ENCODE measurements at places on chromosomes 5 and 9. TPM values are rescaled to one million over a fixed set of nuclear protein-coding genes. Genes with fewer than 3 reads are reported as not detected.

GRCh38 chr9:28503573-28503972 is 930.3 kb upstream of the C9orf72 start:
- DNase-seq: no peak

- DNase-seq: no peak
Measured at GRCh38 chr5:157801-158200, 33.5 kb upstream of the LRRC14B start.

DNA sequence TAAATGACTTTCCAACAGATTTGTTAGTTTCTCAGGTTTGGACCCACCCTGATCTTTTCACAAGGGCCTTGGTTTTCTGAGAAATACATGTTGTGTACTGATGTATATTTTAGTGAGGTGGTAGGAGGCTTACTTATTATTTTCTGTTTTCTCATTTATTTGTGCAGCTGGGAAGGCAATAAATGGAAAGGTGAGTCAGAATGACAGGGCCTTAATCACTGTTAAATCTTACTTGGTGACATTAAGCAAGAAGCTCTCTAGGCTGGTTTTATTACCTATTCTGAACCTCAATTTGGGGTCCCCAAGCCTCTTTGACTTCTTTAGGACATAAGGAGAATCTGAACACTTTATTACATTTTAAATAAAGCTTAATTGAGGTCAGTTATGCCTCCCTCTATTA is 214.0 kb upstream of the DAB2 start:
- no peak for DNase-seq

- no peak for DNase-seq
Measured at GRCh38 chr5:170448221-170448620, 55.6 kb upstream of the KCNIP1 start.

DNA sequence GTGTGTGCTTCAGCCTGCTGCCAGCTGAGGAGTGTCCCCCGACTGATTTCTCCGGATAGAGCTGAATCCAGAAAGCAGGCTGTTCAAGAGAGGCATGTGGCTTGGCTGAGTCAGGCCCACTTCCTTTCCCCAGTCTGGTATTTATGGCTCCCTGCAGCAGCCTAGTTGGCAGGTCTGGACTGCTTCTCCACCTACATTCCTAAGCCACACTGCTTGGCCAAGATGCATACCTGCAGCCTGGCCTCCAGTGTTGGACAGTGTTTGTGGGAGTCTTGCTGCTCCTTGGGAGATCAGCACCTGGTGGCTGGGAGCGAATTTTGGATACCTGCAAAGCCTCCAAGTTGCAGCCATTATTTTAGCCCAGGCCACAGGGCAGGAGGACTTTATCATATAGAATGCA is 670.8 kb downstream of the ACTL7B start:
- no peak for DNase-seq

The PLPPR1 gene
- 0.04 TPM for polyA plus RNA-seq

- no peak for DNase-seq
Measured at GRCh38 chr9:114437401-114437893, 49.7 kb upstream of the AKNA start.

DNA sequence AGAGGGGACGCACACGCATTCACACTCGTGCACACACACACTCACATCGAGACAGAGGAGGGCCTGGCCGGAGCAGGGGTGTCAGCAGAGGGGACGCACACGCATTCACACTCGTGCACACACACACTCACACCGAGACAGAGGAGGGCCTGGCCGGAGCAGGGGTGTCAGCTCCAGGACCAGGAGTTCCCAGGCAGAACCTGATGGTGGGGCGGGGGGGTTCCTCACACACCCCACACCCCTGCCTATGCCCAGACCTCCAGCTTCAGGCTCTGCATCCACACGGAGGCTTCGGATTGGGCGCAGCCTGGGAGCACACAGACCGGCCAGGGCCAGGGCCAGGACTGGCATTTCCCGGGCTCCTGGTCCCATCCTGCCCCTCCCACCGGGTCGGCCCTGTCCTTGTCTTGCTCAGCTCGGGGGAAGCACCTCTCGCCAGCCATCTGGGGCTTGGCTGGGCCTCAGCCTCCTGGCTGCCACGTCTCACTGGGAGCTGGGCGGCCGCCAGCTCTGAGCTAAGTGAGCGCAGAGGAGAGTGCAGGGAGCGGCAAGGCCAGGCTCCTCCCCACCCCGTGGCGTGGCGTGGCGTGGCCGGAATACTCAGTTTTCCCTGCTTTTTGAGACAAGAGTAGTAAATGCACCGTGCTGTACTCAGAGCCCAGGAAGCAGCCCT is 31.3 kb downstream of the ADAMTS2 start:
- no peak for DNase-seq

The SPINK6 gene
- polyA plus RNA-seq: 0.79 TPM

GRCh38 chr5:179371681-179372680 is 26.7 kb upstream of the ADAMTS2 start:
- DNase-seq: no peak

DNA sequence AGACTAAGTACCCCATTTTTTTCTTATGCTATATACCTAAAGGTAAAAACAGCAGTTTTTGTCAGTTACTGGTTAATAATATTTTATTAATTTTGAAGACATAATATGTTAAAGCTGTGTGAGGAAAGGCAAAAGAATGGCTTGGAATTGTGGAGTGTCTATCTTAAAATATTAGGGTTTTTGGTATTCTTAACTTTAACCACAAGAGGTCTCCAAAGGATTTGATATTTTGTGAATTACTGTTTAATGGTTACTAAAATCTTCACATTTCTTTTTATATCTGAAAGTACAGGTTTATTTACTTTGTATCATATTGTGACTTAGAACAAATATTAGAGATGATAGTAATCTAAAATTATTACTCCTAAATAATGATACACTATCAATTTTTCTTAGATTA is 32.0 kb upstream of the DHFR start:
- DNase-seq: peak; percentile 9

DNA sequence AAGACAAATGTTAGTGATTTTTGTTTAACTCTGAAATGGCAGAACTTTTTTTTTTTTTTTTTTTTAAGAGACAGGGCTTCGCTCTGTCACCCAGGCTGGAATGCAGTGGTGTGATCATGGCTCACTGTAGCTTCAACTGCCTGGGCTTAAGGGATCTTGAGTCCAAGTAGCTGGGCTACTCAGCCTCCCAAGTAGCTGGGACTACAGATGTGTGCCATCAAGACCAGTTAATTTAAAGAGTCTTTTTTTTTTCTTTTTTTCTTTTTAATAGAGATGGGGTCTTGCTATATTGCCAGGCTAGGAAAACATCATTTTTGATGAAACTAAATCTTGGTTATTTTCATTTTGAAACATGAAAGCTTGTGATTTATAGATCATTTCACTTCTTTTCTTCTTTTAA is 91.6 kb upstream of the PTCH1 start:
- DNase-seq: no peak

DNA sequence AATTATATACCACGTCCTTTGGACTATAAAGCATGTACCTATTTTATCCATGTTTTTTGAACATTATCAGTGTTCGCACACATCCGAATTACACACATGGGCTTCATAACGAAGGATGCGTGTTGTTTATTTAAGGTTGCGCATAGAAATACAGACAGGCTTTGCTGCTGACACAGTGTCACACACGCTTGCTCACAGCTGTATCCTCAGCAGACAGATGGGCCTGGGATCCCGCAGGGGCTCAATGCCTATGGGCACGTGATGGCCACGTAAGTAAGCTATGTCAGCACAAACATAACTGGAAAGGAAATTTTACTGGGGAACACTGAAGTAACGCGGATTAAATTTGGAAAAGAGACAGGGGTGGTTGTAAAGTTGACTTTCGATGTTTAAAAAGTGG is 76.6 kb downstream of the OTULIN start:
- DNase-seq: no peak

The PTGES2 gene
- 94.1 TPM for polyA plus RNA-seq

The INSL4 gene
- 8.6 TPM for polyA plus RNA-seq

DNA sequence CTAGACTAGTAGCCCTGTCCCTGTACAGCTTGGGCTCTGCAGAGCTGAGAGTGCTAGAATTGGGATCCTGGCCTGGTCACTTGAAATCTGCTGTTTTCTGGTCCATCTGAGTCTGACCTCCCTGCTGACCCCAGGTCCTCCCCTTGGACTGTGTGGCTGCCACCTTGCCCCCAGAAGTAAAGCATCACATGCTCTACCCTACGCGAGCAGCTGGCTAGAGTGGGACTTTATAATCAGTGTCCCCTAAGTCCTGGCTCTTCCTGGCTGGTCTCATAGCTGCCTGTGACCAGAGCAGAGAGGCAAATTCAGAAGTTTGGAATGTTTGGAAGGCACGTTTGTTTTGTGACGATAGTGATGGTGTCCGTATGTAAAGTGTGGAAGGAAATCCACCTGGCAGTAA is 81.0 kb downstream of the ARHGEF28 start:
- DNase-seq: no peak

- DNase-seq: no peak
Measured at GRCh38 chr5:158409507-158409906, 550.6 kb upstream of the CLINT1 start.
